Endodermal cell (in vitro differentiated cells): ENCODE measurements at places on chromosomes 4 and X. TPM values are rescaled to one million over a fixed set of nuclear protein-coding genes. Genes with fewer than 3 reads are reported as not detected.

The RNF128 gene
- 0.43 and 0.48 TPM in 2 replicates for total RNA-seq

The GABRG1 gene
- 0.05 and 0.07 TPM in 2 replicates for total RNA-seq

GRCh38 chr4:182145334-182145905, 97.8 kb upstream of the TENM3 start:
- peak; percentile 64 for DNase-seq
- H3K4me3 ChIP-seq, result peak overlapping the region; percentile 87
- no peaks in the 10 kb centered on the region for H3K36me3 ChIP-seq
- peak overlapping the region; percentile 60 for H3K27ac ChIP-seq

- no peaks in the 10 kb centered on the region for H3K27me3 ChIP-seq
- no peaks in the 10 kb centered on the region for H3K36me3 ChIP-seq
- DNase-seq, result no peak
- H3K4me1 ChIP-seq, result no peaks in the 10 kb centered on the region
- no peak overlapping the region for H3K27ac ChIP-seq
- H3K4me3 ChIP-seq, result no peak overlapping the region
Observed at GRCh38 chr4:16713696-16714095, 184.7 kb downstream of the LDB2 start.

- DNase-seq, result peak; percentile 31
- H3K27me3 ChIP-seq, result no peaks in the 10 kb centered on the region
- H3K27ac ChIP-seq, result no peak overlapping the region
- no peaks in the 10 kb centered on the region for H3K4me1 ChIP-seq
- H3K4me3 ChIP-seq, result no peak overlapping the region
Observed at GRCh38 chr4:3680656-3681055, 85.5 kb upstream of the ADRA2C start.
